Bronchial epithelial cell (primary cell): ENCODE measurements at places on chromosomes 4 and X.

DNA sequence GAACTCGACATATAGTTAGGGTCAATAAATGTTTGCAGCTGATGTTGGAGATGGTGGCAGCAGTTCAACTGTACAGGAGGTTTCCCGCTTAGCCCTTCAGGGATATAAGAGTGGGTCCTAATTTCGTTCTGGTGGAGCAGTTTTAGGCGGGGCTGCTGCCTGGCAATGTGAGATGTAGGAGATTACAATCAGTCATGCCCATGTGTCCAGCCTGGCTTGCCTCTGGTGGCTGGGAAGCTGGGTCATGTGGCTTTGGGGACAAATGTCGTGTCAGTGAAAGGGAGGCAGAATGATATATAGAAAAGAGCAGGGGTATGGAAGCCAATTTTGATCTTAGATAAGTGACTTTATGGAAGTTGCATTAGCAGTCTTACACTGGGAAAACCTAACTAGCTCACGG is 129.4 kb downstream of the CLCN4 start:
- no peak for DNase-seq

DNA sequence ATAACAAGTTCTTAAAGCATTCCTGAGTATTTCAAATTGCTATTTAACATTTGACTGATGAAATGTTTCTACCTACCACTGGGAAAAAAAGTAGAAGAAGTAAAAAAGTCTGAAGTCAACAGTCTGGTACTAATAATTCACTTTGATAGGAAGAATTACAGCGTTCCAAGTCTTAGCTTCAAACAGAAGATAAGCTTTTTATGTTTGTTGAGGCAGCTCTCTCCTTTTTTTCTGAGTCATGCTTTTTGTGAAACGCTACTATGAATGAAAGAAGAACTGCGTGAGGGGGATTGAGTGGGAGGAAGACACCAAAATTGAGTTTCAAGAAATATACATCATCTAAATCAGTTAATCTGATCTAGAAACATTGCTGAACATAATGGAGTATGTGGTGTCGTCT is 13.0 kb upstream of the KDR start:
- DNase-seq, result no peak

GRCh38 chr4:188160406-188160805 is 21.2 kb downstream of the TRIML1 start:
- no peak for DNase-seq

DNA sequence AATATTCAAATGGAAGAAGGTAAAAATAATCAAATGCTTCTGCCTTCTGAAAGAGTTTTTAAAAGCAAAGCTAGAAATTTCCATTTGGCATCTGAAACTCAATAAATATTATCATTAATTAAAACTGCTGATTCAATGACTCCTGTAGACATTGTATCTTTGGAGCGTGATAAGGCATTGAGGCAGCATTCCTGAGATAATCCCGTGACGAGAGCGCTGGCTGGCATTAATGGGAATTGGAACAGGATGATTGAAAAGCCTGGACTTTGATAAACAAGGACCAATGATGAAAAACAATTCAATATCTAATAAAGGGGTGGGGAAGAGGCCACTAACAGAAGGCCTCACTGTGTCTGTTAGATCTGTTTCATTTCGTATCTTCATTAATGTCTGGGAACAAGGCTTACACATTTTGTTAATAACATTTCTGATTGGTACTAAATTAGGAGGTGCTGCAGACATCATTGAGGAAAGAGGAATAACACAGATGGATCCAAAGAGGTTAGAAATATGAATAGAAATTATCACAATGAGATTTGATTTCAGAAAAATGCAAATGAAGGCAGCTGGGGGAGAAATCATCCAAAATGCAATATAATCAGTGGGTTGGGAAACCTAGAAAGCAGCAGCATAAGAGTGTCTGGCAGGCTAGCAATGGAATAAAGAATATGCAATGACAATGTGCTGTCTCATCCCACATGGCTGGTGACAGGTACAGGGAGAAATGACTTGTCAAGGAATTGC is 102.3 kb downstream of the SCD5 start:
- DNase-seq, result no peak

DNA sequence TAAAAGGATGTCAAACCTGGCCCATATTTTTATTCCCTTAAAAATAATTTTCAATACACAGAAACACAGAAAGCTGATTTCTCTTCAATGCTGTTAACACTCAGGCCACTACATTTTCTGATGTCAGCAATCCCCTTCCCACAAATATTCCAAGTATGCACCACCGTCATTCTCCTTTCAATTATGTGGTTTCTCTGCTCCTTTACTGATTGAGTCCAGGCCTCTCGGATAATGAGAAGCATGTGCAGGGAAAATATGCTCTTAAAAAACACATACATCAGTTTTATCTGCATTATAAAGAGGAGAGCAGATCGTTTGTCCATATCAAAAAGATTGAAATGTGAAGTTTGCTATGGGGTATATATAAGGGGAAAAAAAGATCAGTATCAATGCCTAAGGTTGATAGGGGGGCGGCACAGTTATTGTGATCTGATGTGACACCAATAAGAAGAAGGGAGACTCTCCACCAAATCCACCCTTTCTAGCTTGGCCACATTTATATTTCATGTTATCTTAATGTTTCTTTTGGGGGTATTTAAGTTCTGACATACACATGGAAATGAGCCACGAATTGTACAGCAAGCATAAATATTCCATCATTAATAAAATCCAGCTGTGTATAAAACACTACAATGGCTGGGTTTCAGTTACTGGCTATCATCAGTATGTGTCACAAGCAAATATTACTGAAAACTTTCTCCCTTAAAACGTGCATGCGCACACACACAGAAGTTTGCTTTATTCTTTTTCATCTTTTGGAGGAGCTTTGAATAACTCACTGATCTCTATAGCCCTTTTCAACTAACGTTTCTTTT is 6.4 kb downstream of the AMOT start:
- DNase-seq, result no peak

DNA sequence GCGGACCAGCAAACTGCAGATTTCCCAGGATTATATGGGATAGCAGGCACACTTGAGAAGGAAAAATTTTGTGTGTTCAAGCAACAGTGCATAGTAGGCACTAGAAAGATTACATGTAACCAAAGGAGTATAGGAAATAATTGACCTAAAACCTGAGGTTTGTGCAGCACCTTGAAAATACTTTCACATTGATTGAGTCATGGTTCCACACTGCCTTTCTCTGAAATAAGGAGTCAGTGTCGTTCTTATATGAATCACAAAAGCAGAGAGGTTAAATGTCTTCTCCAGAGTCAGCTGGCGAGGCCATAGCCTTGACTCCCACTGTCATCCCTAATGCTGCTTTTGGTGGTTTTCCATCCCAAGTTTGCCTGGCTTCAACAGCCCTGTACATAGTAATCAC is 138.9 kb downstream of the SOWAHB start:
- no peak for DNase-seq
